ENCODE measurements at places on chromosomes 6 and 20. TPM values are rescaled to one million over a fixed set of nuclear protein-coding genes. Genes with fewer than 3 reads are reported as not detected.

The MC3R gene
- not detected for total RNA-seq

The TAGAP gene
- total RNA-seq, result 38.1 TPM

The CDC40 gene
- total RNA-seq, result 25.4 TPM

The KIAA1755 gene
- not detected for total RNA-seq

The FOXF2 gene
- not detected for total RNA-seq

The UBE2V1 gene
- 158 TPM for total RNA-seq

The PDYN gene
- total RNA-seq, result not detected

The SHLD1 gene
- 11.8 TPM for total RNA-seq

The TRERF1 gene
- 19.6 TPM for total RNA-seq

The RAET1G gene
- total RNA-seq, result not detected

The NOTCH4 gene
- total RNA-seq, result 0.48 TPM

The RWDD2A gene
- total RNA-seq, result 1.4 TPM

The PDE10A gene
- total RNA-seq, result not detected

The HLA-DMB gene
- 1.3 TPM for total RNA-seq

The PTCHD4 gene
- not detected for total RNA-seq

The AVP gene
- total RNA-seq, result not detected

The PI3 gene
- total RNA-seq, result not detected

The DEFB132 gene
- total RNA-seq, result not detected

The CGA gene
- total RNA-seq, result 0.59 TPM

The TRAM2 gene
- 4.7 TPM for total RNA-seq

The PPP1R16B gene
- total RNA-seq, result 109 TPM

The SULF2 gene
- total RNA-seq, result 0.48 TPM

The TRIM40 gene
- not detected for total RNA-seq

The C20orf141 gene
- total RNA-seq, result not detected

The GRIK2 gene
- not detected for total RNA-seq

The DCDC2 gene
- total RNA-seq, result not detected

The NKAPL gene
- not detected for total RNA-seq

The TOX2 gene
- 2.4 TPM for total RNA-seq

The NNAT gene
- total RNA-seq, result not detected

The SLC26A8 gene
- total RNA-seq, result not detected

The HLA-DQA2 gene
- 1.0 TPM for total RNA-seq

The ADGRG6 gene
- total RNA-seq, result 0.07 TPM

The WFDC13 gene
- not detected for total RNA-seq

The MTFR2 gene
- 18.4 TPM for total RNA-seq

The OR2H1 gene
- total RNA-seq, result not detected

The PLN gene
- total RNA-seq, result not detected

All from activated T-helper 2 cell treated with anti-CD3 and anti-CD28 coated beads, Interferon-gamma antibody, Interleukin-2, Interleukin-4, amounts not matched to agents 10 μg/mL and 5 μg/mL and 100 μg/mL, durations not matched to agents 14 hours and 24 hours and 36 hours (primary cell).